ENCODE measurements at places on chromosomes 3 and 15.

- DNase-seq, result no peak
These were observed 117.7 kb downstream of the IMPG2 start for GRCh38 chr3:101202640-101203039.

- no peak for DNase-seq
These were observed 61.6 kb downstream of the IGSF11 start for GRCh38 chr3:118973050-118973449.

DNA sequence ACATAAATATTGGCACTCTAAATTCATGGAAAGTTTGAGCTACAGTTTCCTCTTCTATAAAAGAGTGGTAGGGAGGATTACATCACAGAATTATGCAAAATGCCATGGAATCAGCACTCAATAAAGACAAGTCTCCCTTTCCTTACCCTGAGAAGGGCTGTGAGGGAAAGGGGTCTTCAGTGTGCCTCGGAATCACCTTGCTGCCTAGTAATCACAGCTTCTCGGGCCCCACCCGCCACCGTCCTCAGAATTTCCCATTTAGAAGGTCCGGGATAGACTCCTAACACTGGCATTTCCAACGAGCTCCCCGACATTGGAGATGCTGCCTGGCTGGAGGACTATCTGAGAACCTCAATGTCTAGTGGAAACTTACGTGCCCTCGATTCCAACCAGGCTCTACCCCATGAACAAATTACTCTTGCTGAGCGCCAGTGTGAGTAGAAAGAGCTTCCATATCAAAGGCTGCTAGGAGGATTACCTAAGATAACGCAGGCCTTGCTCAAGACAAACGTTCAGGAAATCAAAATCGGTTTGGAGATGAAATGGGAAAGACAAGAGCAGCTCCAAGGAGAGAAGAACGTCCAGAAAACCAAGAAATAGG, 92.1 kb upstream of the CHD2 start:
- no peak for DNase-seq

- DNase-seq, result no peak
These were observed 8.7 kb downstream of the ADPGK start for GRCh38 chr15:72774696-72775383.

DNA sequence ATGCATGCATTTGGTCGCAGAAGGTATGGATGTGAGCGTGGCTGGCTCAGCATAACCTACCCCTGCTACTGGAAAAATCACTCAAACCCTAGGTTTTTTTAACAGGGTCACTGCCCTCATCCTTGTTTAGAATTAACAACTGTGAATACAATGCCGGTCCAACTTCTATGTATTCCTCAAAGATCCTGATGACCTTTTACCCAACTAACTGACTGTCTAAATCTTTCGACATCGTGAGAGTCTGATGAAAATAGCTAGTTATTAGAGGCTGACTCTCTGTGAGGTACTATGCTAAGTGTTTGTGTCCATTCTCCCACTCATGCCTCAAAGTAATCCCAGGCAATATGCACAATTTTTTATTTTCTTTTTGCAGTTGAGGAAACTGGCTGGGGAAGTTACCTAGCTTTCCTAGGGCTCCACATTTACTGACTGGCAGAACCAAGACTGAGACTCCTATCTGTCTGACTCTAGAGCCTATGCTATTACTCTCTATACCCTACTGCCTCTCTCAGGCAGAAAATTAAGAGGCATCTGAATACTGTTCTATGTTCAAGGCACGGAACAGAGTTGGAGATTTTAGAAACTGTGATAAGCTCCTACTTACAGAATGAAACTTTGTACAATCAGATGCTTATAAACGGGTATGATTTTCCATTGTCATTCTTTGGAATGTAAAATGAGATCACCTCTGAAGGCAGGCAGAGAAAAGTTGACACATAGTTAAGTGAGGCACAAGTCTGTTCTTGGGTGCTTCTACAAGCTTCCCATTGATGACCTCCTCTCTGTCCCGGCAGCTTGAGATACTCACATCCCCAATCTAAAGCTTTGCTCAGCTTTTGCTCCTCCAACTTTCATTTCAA, 56.4 kb downstream of the FILIP1L start:
- no peak for DNase-seq
